ENCODE measurements at places on chromosomes 7 and 10.

- DNase-seq = no peak
Observed at GRCh38 chr10:66714741-66715140, 211.1 kb upstream of the LRRTM3 start.

GRCh38 chr7:67842571-67842970, 845.9 kb downstream of the TYW1 start:
- no peak for DNase-seq

GRCh38 chr10:33377658-33378025, 43.2 kb upstream of the NRP1 start:
- no peak for DNase-seq

- DNase-seq = no peak
Observed at GRCh38 chr7:66257481-66257880, 52.3 kb downstream of the TPST1 start.

DNA sequence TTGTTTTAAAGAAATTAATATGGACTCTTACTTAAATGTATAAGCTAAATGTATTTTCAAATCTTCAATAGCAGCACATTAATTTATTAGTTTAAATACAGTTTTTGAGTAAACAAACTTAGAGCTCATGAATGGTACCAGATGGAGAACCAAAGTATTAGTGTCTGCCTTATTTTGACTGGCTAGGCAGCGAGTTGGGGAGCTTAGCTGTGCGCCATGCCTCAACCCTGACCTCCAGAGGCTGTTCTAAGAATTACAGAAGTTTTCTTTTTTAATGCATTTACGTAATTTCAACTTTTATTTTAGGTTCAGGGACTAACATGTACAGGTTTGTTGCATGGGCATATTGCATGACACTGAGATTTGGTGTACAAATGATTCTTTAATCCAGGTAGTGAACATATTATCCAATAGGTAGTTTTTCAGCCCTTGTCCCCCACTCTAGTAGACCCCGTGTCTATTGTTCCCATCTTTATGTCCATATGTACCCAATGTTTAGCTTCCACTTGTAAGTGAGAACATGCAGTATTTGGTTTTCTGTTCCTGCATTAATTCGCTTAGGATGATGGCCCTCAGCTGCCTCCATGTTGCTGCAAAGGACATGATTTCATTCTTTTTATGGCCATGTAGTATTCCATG, 166.8 kb downstream of the IQUB start:
- DNase-seq = no peak

- no peak for DNase-seq
Observed at GRCh38 chr7:81277691-81278090, 358.8 kb upstream of the SEMA3C start.
